Nephron progenitor cell (in vitro differentiated cells): ENCODE measurements at places on chromosomes 3 and 15.

GRCh38 chr3:146555311-146555710, 10.9 kb upstream of the PLSCR1 start:
- no peak for DNase-seq

DNA sequence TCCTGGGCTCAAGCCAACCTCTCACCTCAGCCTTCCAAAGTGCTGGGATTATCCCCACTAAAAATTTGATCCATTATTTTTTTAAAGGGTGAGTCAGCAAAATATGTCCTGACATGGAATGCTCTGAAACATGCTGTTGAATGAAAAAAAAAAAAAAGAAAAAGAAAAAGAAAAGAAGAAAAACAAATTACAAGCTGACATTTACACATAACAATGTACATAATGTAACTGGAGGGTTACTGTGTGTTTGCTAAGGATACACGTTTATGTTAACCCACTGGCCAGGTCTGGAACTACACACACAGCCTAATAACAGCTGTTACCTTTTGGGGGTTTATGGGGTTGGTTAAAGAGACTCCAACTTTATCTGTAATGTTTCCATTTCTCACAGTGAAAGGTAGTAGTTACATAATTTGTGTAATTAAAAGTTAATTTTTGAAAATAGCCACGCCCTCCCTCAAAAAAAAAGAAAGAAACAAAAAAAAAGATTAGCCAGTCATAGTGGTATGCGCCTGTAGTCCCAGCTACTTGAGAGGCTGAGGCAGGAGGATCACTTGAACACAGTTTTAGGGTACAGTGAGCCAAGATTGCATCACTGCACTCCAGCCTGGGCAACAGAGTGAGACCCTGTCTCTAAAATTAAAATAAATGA, 3.1 kb upstream of the MESP2 start:
- no peak for DNase-seq

GRCh38 chr3:32632533-32633265, 52.3 kb upstream of the CNOT10 start:
- no peak for DNase-seq

DNA sequence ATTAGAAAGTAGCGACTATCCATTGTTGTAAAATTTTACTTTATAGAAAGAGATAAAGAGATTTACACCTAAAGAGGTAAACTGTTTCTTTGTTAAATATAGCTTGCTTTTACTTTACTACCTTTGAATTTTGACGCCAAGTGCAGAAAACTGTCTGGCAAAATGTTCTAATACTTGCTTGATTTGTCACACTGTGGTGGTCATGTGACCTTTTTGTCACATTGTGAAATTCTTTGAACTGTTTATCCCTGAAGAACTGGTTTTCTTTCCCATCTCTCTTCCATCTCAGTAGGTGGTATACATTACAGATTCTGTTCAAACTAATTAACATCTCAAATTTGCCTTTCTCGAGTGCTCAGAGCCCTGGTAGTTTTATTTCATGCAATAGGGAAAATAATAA, 327.4 kb downstream of the NAALADL2 start:
- DNase-seq = no peak

GRCh38 chr15:68211656-68212320, 6.7 kb upstream of the CALML4 start:
- no peak for DNase-seq

DNA sequence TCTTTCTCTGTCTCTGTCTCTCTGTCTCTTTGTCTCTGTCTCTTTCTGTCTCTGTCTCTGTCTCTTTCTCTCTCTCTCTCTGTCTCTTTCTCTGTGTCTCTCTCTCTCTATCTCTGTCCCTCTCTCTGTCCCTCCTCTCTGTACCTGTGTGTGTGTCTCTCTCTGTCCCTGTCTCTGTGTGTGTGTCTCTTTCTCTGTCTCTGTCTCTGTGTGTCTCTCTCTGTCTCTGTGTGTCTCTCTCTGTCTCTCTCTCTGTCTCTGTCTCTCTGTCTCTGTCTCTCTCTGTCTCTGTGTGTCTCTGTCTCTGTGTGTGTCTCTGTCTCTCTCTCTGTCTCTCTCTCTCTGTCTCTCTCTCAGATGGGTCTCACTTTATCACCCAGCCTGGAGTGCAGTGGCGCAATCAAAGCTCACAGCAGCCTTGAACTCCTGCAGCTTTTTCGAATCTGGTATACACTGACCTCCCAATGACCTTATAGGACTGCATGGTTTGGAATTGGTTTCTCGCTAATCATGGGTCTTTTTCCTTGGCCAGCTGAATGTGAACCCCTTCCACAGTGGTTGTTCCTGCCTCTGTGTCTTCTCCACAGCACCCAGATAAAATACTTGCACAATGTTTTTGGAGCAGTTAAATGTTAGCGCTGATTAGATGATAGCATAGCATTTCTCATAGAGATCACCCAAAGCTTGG, 102.6 kb upstream of the KLHL25 start:
- DNase-seq = no peak

DNA sequence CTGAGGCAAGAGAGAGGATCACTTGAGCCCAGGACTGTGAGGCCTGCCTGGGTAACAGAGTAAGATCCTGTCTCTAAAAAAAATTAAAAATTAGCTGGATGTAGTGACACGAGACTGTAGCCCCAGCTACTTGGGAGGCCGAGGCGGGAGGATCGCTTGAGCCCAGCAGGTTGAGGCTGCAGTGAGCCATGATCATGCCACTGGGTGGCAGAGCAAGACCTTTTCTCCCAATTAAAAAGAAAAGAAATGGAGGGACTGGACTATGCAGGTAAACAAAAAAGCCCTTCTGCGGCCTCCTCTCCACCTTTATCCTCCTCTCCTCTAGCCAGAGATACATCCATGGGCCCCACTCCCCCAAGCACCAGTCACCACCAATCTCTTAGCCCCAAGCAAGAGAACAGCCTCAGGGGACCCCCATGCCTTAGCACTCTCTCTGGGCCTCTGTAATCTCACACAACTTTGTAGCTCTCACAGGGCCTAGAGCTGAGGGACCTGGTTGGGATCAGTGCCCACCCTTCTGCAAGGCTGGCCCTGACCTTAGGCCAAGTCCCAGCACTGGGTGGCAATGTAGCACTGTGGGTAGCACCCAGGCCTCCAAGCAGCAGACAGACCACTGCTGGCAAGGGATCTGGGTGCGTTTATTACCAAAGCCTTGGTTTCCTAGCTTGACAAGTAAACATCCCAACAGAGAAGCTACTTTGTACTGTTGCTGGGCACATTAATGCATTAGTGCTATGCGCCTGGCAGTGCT, 43.4 kb downstream of the FAM174B start:
- DNase-seq = no peak

DNA sequence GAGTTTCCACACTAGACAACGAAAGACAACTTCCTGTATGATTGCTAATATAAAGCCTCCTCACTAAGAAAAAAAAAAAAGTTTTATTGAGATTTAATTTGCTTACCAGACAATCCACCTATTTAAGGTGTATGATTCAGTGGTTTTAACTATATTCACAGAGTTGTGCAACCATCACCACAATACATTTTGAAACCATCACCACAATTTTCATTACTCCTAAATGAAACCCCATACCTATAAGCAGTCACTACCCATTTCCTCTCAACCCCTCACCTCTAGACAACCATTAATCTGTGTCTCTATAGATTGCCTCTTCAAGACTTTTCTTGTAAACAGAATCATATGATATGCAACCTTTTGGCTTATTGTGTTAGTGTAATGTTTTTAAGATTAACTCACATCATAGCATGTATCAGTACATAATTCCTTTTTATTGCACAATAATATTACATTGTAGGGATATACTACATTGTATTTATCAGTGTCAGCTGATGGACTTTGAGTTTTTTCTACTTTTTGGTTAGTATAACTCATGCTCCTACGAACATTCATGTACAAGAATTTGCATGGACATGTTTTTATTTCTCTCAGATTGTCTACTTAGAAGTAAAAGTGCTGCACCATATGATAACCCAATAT, 339.7 kb downstream of the NLGN1 start:
- no peak for DNase-seq

- DNase-seq = no peak
Measured at GRCh38 chr3:170171563-170171962, 10.0 kb downstream of the PHC3 start.

- DNase-seq = no peak
Measured at GRCh38 chr3:26719134-26719533, 96.6 kb downstream of the LRRC3B start.

GRCh38 chr3:123352134-123352554, 96.7 kb downstream of the ADCY5 start:
- DNase-seq = no peak

- no peak for DNase-seq
Measured at GRCh38 chr3:139537361-139537760, 2.2 kb downstream of the RBP1 start.

- no peak for DNase-seq
Measured at GRCh38 chr15:59315914-59316451, 56.7 kb downstream of the MYO1E start.

DNA sequence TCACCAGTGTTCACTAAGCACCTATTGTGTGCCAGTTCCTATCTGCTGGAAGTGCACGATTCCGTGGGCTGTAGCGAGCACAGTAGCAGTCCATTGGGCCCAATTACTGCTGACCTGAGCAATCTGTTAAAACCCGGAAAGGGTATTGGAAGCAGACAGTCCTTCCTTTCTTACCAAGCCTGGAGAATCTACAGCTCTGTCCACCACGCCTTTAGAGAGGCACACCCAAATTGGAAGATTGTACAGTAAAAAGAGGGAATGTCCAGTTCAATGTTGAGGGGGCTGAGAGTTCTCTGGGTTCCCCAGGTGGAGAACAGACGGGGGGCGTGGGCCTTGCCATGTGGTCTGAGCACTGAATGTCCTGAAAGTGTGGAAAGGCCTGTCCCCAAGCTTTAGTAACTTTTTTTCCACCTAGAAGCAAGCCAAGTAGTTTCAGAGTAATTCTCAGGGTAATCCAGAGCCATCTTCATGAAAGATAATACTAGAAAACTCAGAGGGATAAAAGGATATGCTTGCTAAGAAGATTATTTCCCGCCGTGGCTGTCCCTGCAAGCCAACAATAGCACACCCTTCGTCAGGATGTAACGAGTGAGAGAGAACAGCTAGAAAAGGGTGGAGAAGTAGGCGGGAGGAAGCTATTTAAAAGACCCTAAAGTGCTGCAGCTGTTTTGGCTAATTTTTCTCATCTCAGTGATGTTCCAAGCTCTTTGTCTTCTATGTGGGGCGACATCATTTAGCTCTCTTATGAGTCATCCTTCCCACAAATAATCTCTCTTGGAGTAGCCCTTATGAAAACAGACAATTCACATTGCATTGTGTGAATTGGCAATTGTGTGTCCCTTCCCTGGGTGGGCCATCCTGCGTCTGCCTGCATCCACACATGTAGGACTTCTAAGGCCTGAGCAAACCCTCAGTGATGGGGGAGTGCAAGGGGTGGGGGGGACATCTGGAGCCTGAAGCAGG, 181.0 kb downstream of the ATG7 start:
- no peak for DNase-seq

- no peak for DNase-seq
Measured at GRCh38 chr3:110608566-110608965, 463.1 kb upstream of the NECTIN3 start.

- no peak for DNase-seq
Measured at GRCh38 chr3:123804676-123805075, 79.5 kb downstream of the MYLK start.

GRCh38 chr3:124731760-124732159, 1.5 kb downstream of the UMPS start:
- no peak for DNase-seq

GRCh38 chr3:192928720-192929119, 11.1 kb upstream of the MB21D2 start:
- DNase-seq = no peak

- DNase-seq = no peak
Measured at GRCh38 chr15:79516155-79516554, 84.0 kb downstream of the MINAR1 start.

DNA sequence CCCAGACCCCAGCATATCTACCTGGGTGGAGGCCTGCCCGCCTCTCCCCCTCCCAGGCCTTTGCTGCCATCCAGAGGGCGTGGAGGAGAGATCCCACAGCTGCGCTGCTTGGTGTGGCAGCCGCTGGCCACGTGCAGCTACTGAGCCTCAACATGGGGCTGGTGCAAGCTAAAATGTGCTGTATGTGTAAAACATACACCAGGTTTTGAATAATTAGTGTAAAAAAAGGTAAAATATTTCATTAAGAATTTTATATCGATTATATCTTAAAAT, 95.8 kb downstream of the SEC22A start:
- no peak for DNase-seq

GRCh38 chr15:77548589-77549557, 83.8 kb downstream of the LINGO1 start:
- DNase-seq = no peak

DNA sequence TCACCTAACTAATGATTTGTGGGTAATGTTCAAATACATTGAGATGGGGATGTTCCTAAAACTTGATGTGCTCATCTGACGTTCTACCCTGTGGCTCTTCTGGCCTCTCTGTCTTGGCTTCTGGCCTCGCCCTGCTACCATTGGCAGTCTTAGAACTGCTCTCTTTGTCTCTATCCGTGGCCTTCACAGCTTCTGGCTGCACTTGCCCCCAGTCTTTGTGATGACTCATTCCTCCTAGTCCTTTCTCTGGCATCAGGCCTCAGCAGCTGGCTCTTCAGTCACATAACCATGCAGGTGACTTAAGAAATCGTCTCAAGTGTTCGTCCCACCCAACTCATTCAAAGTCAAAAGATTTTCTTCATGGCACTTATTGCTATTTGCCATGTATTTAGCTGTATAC, 188.1 kb downstream of the BBX start:
- no peak for DNase-seq

DNA sequence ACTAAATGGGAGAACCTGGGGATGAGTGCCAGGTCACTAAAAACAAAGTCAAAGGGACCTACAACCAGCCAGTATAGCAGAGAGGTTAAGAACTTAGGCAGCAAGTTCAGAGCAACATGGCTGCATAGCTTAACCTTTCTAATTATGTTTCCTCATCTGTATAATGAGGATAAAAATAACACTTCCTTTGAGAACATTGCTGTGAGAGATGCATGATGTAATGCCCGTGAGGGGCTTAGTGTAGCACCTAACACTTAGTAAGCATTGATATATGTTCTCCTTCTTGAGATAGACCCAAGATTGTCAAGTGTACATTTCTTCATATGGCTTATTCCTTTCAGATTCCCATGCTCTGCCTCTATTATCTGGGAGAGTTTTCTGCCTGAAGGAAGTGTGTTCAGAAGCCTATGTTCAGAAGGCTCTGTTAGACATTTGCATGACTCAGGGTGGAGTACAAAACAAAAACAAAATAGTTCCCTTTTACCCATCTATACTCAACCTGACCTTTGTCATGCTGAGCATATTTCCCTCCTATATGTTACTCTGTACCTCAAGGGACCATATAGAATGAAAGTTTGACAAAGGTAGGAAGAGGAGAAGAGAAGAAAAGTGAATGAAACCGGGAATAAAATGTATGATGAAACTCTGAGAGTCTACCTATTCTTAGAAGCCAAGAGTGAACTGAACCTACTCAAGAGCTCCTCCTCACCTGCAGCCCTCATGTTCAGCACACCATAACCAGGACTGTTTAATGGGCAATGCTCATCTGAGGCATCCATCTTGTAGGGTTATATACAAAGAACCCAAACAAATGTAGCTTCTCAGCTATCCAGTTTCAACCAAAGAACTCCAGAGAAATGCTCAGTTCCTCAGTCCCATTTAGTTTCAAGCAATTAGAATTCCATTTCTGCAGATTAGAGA, 70.7 kb upstream of the KCNMB2 start:
- no peak for DNase-seq

- no peak for DNase-seq
Measured at GRCh38 chr3:147216143-147216673, 190.1 kb downstream of the ZIC4 start.

GRCh38 chr15:76991048-76991447, 3.9 kb upstream of the PSTPIP1 start:
- no peak for DNase-seq

- DNase-seq = no peak
Measured at GRCh38 chr15:70525551-70525950, 237.8 kb downstream of the UACA start.
